ENCODE measurements at places on chromosomes 12 and 14.

DNA sequence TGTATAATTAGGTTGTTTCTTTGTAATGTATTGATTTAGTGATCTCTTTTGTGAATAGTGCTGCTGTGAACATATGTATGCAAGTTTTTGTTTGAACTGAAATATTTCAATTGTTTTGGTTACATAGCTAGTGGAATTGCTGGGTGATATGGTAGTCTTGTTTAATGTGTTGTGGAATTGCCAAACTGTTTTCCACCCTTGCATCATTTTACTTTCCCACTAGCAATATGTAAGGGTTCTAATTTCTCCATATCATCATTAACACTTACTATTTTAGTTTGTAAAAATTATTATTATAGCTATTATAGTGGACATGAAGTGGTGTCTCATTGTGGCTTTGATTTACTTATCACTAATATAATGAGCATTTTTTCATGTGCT, 5.9 kb downstream of the G2E3 start:
- DNase-seq, result no peak

GRCh38 chr14:65696801-65697200, 284.3 kb downstream of the FUT8 start:
- DNase-seq, result no peak

GRCh38 chr14:67962215-67962644, 142.7 kb downstream of the RAD51B start:
- no peak for DNase-seq

- no peak for DNase-seq
These were observed 26.3 kb downstream of the RIN3 start for GRCh38 chr14:92539875-92540274.

DNA sequence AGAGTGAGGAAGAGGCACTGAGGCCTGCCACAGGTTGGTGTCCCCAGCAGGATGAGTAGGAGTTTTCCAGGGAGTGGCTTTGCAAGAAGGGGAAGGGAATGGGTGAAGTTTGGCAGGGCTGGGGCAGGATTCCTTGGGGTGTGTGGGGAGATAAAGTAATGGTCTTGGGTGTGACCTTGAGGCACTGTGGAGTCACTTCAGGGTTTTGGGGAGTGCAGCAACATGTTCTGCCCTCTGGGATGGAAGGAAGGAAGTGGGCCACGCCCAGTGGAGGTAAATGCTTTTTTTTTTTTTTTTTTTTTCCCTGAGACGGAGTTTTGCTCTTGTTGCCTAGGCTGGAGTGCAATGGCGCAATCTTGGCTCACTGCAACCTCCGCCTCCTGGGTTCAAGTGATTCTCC, 108.9 kb downstream of the ADCK1 start:
- DNase-seq, result no peak

- no peak for DNase-seq
These were observed 1053.3 kb downstream of the VRK1 start for GRCh38 chr14:97850466-97850865.

DNA sequence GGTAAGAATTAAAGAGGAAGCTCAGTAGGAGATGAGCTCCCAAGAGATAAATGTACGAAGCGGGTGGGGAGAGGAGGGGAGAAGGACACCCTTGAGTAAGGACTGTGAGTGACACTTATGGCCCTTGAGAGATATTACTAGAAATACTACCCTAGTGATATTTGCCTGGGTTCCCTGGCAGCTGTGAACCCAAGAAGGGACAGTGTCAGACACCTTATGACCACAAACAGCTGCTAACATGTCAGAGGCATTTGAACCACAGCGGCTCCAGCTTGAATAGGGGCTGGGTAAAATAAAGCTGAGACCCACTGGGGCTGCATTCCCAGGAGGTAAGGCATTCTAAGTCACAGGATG, 19.6 kb upstream of the SLC6A12 start:
- DNase-seq, result no peak

DNA sequence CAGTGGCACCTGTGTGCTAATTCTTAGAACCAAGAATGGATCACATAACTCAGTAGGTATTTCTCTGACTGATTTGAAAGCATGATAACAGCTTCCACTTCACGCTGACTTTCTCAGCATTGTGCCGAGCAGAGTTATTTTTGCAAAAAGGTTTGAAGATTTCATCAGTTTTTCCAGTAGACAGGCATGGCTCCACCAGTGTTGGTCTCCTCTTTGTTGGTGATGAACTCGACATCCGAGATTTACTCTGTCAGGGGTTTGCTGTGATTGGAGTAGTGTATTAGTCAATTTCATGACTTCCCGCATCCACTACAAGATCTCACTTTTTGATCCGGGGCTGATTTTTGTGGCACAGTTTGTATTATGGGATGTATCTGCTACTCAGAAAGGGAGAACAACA, 85.3 kb downstream of the PRKCH start:
- DNase-seq, result no peak

DNA sequence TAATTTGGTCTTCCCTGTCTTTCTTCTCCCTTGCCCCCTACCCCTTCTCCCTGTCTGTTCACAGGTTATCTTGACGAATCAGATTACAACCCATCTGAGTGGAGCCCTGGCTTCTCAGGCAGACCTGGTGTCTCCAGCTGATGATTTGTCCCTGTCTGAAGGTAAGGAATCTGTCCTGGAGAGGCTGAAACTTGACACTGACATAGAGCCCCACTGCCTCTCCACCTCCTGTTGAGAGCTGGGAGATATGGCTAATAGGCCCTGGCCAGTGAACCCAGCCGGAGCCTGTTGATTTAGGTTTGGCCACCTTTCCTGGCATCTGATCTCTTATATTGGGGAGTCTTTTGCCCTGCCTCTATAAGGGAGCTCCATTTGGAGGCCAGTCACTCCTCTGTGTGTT, 472.2 kb downstream of the RAD51B start:
- no peak for DNase-seq

GRCh38 chr14:75341620-75342019, 63.0 kb downstream of the FOS start:
- no peak for DNase-seq

Data from stimulated activated effector memory CD8-positive, alpha-beta T cell treated with anti-CD3 and anti-CD28 coated beads, Interleukin-12 subunit alpha, Interleukin-12 subunit beta, amount 100 ng/mL, for 72 hours (primary cell).